ENCODE measurements at places on chromosomes 3 and 15.

DNA sequence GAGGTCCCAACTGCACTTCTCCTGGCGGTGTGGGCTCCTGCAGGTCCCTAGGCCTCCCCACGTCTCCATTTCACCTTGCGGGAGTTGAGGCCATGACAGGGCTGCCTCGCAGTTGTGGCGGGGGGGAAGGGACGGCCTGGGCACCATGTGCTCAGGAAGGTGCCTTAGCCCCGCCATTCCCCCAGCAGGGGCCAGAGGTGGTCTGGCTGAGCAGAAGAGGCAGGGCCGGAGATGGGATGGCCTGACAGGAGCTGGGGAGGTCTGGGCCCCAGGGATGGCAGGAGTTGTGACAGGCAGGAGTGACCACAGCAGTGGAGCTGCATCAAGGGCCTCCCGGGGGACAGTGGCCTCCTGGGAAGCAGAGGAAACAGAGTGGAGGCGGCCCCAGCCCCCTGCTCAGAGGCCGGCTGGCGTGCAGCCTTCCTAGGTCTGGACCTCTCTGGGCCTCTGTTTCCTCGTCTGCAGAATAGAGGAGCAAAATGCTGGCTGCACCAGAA, 18.7 kb upstream of the KLF15 start:
- DNase-seq: no peak

DNA sequence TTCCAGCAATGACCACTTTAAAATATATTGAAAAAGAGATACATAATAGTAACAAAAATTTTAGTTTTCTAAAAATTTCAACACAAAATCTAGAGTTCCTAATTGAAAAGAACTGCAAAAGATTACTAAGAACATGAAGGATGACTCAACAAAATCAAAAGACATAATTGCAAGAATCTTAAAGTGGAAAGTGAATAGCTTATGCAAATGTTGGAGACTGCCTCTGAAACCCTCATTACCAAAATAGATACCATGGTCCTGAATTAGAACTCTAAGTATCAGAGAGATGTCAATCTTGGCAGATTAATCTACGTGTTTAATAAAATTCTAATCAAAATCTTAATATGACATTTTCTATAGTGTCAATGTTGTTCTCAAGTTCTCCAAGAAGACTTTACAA, 60.7 kb upstream of the SGO1 start:
- no peak for DNase-seq

DNA sequence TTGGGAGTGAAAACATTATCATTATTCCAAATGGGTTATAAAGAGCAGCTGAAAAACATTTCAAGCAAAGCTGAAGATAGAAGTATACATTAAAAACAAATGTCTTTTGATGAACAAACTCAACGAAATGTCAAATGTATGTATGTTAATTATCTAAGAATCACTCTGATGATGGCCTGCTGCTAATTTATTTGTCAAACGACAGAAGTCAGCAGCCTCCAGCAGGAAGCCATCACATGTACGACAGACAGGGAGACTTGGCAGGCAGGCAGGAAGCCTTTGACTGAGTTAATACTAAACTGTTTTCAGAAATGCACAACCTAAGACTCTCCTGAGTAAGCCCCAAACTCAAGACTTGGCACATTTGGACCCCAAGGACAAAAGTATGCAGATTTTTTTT, 491.1 kb downstream of the ZNF385D start:
- DNase-seq: no peak

GRCh38 chr3:69197922-69198530, 75.6 kb upstream of the LMOD3 start:
- no peak for DNase-seq

DNA sequence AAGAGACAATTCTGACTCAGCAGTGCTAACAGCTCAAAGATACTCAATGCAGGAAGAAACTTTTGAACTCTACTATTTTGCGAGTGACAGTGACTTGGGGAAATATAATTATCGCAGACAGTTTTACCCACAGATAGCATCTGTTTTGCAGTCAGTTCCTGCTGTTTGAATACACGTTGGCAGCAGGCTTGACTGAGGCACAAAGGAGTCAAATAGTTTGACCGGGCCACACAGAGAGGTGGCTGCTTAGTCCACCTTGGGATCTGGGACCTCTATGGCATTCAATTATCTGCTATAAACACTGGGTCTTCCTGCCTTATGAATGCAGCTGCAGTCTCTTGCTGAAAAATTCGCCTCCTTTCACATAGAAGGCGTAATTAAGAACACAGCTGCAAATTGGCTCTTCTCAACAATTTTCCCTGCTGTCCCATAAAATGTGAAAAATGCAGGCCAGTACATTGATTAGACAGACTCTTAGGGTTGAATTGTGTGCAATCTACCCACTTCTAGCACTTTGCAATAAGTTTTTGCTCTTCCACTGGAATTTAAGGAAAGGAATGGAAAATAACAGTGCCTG, 56.5 kb downstream of the OTOL1 start:
- no peak for DNase-seq

DNA sequence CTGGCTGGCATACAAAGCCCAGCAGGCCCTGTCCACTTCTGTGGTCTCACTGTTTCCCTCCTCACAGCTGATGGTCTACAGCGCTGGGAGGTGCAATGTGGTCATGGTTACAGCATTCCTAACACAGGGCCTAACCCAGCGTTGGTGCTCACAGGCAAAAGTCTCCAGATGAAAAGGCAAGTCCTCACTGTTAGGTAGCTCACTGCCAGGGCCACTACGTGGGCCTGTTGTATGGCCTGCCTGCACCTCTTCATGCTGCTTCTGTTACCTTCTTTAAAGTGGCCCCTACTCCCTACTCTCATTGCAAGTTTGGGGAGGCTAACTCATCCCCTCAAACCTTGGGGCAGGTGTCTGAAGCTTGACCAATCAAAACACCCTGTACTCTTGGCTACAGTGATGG, 31.3 kb downstream of the CCDC13 start:
- no peak for DNase-seq
